Activated CD8-positive, alpha-beta memory T cell treated with anti-CD3 and anti-CD28 coated beads for 1 hour (primary cell): ENCODE measurements at places on chromosomes 7 and 10.

DNA sequence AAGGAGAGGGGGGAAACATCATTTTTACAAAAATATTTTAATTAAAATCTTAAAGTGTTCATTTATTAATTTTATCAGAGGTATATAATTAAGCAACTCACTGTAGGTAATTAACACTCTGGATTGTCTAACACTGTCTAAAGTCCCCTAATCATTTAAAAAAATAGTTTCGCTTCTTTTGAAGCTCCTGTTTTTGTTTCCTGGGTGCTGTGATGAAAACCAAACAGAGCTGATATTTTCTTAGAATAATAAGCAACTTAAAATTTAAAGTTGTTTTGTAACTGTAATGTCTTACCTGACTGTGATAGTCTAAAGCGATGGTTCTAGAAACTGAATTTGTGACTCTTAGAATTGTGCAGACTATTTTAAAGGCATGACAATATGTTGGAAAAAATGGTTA is 961.0 kb downstream of the GATA3 start:
- no peak for DNase-seq

DNA sequence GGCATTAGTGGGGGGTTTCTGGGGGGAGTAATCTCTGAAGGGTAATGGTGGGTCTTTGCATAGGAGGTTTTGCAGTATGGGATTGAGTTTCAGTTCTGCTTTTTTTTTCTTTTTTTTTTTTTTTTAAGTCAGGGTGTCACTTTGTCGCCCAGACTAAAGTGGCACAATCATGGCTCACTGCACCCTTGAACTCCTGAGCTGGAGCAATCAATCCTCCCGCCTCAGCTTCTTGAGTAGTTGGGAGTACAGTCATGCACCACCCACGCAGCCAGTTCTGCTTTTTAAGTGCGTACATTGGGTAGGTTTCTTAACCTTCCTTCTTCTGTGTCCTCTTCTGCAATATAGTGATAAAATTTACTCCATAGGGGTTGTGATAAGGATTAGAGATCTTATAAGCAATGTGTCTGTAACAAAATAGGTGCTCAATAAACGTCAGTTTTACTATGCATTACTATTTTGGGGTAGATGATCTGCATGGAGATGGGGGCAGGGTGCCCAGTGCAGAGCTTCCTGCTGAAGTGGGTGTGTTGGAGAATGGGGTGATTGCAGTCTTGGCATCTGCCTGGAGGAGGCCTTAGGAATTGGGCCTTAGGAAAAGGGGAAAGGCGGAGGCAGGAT is 9.6 kb downstream of the KAZALD1 start:
- DNase-seq = no peak

DNA sequence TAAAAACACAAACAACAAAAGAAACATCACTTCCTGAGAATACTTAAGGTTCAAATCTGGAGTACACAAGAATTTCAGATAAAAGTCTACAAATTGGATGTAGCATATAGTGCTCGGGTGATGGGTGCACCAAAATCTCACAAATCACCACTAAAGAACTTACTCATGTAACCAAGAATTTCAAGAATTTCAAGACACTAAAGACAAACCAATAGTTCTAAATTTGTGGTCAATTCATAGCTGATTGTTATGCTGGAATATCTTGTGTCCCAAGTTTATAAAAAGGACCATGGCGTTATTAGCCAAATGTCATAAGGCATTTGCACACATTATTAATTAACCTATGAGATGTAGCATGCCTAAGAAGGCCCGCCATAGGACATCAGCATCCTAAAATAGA is 1204.1 kb upstream of the AUTS2 start:
- no peak for DNase-seq

DNA sequence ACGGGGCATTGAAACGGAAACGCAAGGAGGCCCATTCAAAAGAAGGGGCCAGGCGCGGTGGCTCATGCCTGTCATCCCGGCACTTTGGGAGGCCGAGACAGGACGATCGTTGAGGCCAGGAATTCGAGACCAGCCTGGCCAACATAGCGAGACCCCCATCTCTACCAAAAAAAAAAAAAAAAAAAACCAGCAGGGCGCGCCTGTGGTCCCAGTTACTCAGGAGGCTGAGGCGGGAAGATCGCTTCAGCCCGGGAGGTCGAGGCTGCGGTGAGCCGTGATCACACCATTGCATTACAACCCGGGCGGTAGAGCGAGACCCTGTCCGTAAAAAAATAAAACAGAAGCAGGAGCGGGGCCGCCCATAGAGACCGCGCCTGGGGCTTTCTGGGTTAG is 396 bp downstream of the PSMG3 start:
- no peak for DNase-seq

GRCh38 chr10:125093199-125093973 is 67.0 kb downstream of the CTBP2 start:
- no peak for DNase-seq

DNA sequence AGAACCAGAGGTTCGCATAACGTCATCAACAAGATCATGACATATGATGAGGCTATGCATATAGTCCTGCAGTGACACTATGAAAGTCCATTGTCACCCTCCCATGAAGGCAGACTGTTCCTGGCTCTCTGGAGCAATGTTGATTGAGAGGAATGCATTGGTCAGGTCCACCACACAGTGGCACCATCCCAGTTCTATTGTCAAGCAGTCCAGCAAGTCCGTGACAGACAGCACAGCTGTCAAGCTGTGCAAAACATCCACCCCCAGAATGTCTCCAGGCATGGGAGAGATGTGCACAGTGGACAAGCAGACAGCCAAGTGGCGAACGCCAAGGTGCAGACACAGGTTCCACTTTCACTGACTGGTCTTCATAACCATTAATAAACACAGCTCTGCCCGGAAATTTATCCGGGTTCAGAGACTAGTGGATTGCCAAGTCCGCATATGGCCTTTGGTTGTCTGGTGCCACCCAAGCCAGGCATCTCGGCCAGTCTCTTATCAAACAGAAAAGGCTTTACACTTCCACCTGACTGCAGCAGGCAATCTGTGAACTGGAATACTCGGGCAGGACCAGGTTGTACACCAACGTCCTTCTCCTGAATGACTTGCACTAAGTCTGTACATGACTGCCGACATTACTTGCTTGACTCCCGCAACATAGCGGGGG is 7.2 kb downstream of the RNF133 start:
- DNase-seq = no peak

GRCh38 chr7:110157631-110158362 is 933.1 kb upstream of the LRRN3 start:
- DNase-seq = no peak

DNA sequence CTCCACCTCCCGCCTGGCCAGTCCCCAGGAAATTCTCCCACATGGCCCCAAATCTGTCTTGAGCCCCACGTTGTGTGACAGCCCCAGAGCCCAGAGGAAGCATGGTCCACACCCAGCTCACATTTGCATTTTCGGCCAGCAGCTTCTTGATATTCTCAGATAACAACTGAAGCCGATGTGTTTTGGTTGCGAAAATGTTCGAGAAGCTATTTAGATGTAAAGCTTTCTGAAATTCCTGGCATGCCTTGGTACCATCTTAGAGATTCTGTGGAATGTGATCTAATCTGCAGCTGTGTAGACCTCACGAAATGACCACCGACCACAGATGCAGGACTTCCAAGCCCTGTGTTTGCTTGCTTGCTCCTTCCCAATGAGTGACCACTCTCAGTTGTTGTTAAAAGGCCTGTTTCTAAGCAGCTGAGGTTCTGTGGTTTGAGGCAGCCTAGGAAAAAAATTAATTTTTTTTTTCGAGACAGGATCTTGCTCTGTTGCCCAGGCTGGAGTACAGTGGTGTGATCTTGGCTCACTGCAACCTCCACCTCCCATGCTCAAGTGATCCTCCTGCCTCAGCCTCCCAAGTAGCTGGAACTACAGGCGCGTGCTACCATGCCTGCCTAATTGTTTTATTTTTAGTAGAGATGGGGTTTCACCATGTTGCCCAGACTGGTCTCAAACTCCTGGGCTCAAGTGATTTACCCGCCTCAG is 8.8 kb downstream of the SLC4A2 start:
- no peak for DNase-seq

DNA sequence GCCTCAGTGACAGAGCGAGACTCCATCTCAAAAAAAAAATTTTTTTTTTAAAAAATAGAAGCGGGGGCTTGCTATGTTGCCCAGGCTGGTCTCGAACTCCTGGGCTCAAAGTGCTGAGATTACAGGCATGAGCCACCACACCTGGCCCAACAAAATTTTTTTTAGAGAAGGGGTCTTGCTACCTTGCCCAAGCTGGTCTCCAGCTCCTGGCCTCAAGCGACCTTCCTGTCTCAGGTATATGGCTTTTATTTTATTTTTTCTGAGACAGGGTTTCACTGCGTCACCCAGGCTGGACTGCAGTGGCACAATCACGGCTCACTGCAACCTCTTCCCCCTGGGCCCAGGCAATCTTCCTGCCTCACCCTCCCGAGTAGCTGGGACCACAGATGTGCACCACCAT is 1.6 kb upstream of the ABHD11 start:
- no peak for DNase-seq

DNA sequence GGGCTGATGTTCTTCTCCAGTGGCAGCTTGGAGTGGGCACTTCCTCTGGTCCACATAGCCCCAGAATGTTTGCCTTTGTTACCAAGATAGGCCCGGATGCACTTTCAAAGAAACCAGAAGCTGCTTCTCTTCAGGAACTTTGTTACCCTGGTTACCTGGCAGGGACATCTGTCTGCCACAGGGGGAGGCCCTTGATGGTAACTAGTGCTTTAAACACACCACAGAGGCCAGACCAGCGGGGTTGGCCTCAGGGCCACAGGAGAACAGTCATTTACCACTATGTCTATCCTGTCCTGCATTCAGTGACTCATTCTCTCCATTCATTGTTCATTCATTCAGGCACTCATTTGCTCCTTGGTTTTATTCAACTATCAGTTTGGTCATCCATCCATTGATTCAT is 11.9 kb upstream of the PLEKHA1 start:
- DNase-seq = no peak

GRCh38 chr7:132906193-132906835 is 175.6 kb downstream of the CHCHD3 start:
- no peak for DNase-seq

DNA sequence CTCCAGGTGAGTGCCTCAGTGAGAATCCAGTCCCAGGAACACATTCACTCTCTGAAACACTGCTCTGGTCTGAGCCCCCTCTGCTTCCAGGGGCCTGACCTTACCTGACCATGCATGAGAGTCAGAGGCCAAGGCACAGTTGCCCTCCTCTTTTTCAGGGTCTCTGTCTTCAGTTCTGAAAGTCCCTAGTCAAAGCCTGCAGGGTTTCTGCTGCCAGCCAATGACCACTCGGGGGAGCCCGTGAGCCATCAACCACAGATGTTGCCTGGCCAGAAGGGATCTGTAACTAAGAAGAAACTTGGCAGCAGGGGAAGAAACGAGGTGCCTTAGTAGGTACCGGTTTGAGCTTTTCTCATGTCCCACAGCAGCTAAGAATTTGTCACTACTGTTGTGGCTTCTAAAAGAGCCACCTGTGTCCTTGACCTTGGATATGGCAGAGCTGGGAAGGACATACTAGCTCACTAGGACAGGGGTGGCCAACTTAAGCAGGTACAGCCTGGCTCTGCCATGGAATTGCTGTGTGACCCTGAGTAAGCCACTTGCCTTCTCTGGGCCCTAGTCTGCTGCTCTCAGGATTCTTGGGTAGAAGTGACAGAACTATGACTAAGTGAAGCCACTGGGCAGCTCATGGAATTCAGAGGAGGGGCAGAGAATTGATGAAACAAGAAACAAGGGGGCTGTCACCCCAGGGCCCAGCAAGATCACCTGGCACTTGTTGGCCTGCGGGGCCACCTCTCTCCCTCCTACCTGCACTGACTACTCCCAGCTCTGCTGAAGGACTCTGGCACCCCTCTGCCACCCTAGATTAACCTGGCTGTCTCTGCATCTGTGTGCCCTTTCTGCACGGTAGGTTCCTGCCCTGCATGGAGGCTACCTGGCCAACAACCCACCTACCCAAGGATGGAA is 83.8 kb upstream of the GPR26 start:
- DNase-seq = no peak

DNA sequence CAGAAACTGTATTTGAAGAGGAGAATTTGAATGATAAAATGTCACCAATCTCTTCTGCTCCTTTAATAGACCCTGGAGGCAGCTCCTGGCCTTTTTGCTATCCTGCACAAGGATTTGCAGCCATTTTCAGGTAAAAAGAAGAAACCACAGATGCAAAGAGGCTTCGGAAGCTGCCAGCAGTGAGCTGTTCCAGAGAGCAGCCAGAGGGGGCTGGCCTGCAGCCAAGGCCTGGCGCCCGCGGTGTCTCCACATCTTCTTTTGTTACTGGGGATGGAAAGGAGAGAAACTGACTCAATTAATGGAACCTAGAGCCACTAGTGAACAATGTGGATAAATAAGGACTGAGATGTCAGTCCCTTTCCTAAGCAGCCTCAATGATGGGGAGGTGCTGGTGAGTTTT is 23.9 kb upstream of the GPR26 start:
- no peak for DNase-seq

DNA sequence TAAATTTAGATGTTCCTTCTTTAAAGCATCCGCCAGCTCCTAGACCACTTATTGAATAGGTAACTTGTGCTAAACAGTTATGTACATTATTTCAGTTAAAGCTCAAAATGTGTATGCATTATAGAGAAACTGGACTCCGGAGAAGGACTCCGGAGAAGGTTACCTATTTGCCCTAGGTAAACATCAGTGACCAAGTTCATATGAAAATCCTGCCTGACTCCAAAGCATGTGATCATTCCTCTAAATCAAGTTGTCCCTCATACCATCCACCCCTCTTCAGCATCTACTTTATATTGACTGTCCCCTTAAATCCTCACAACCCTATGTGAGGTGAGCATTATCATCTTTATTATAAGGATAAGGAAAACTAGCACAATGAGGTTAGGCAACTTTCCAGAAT is 147.5 kb downstream of the SRPK2 start:
- no peak for DNase-seq

GRCh38 chr7:51243631-51244030 is 73.0 kb downstream of the COBL start:
- no peak for DNase-seq

DNA sequence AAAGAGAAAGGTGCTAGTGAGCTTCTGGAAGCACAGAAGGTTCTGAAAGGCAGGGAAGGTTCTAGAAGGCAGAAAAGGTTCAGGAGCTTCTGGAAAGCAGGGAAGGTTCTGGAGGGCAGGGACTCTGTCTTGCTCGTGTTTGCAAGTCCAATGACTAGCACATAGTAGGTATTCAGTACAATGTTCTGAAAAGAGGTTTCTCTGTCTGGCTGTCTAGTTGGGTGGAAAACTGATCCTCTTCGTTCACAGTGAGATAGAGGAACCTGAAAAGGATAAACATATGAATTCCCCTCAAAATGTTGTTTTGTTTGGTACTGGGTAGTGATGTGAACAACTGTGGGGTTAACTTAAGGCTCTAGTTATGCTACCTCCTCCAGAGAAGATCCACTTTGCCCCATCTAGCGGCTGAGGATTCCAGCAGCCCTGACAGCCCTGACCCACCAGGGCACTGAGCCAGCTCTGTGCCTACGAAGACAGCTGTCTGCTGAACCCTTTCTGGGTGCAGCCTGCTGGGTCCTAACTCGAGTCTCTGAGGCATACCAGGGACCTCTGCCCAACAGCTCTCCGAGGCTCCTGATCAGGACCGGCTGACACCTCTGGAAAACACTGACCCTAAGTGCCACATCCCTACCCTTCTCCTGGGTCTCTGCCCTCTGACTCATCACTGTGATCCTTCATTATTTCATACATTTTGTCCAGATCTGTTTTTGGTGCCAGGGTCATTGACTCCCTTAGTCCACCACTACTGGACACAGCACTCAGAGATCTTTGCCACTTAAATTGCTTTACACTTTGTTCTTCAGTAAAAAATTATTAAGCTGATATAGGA is 15.4 kb downstream of the PTPRN2 start:
- no peak for DNase-seq

- DNase-seq = no peak
Observed at GRCh38 chr10:17516376-17516775, 62.0 kb upstream of the ST8SIA6 start.
